ENCODE measurements at places on chromosomes 5 and 9.

GRCh38 chr5:33372721-33373472 is 67.9 kb upstream of the TARS1 start:
- no peak for DNase-seq

- no peak for DNase-seq
These were observed 345.5 kb upstream of the PAPPA start for GRCh38 chr9:115808108-115808507.

DNA sequence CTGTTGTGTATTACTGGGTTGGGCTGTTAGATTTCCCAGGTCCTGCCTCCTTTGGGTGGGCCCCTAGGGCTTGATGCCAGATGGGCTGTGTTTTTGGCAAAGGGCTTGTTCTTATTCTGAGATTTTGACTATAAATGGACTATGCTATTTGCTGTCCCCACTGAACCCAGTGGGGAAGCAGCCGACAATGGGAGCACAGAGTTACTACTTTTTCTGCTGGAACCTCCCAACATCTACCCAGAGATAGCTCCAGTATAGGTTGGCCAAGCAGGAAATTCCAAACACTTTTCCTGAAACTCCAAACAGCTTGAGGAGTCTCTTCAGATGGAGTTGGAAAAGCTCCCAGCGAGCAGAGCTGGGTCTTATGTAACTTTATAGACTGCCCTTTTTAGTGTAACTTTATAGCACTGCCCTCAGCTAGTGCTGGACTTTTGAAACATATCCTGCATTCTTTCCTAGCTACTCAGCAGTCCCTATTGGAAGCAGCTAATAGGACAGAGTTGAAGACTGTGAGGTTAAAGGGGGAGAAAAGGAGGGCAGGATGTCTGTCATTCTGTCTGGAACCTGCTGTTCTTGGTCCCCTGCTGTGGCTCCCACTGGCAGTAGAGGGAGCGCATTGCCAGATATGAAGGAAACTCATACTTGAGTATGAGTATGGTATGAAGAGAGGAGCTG is 21.0 kb downstream of the RUSC2 start:
- no peak for DNase-seq

GRCh38 chr9:120927269-120928014 is 846 bp upstream of the TRAF1 start:
- DNase-seq: peak; percentile 50

DNA sequence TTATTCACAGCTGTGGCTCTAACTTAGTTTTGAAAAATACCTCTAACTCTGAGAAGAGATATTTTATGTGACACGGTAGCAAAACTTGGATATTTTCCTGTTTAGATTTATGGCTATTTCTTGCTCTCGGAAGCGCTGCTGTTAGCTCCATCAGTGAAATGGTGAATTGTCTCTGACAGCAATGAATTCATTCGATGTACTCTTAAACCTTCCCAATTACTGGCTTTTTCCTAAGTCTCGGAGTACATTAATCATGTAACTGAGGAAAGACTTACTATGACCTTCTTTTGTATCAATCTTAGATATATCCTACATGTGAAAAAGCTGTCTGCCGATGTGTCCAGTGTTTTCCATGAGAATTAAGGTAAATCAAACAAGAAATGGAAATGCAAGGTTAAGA is 613.0 kb downstream of the KIF4B start:
- no peak for DNase-seq

DNA sequence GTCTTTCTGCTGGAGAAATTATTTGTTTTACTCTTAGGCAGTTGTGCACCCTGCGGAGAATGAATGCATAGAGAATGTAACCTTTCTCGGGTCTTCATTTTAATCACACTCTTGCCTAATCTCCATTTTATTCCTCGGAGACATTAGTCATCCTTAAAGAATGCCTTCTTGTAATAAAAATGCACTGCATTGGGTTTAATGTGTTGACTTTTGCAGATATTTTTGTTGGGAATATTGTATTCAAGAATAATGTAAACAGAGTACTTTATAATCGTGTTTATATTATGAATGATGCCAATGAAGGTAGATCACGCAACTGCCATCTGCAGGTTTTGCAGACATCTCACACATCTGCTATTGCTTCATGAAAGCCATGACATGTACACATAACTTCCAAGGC is 1093.9 kb upstream of the CDH6 start:
- no peak for DNase-seq

GRCh38 chr5:15702102-15702501 is 202.1 kb downstream of the FBXL7 start:
- DNase-seq: no peak

DNA sequence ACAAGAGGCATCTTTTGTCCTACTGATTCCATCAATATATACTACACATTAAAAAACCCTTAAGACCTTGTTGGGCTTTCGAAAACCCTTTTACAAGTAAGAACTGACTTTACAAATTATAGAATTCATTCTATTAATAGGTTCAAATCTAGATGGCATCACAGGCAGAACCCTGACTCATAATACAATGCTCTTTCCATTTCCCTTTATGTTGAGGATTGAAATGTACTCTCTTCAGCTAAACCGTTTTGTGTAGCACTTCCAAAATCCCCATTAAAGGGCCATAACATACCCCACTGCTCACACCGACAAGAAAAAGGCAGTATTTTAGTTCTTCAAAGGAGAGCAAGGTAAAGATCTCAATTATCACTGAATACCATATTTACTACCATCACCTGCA is 11.2 kb downstream of the CSNK1A1 start:
- DNase-seq: peak; percentile 30
